ENCODE measurements at places on chromosomes 13 and 19.

GRCh38 chr13:113410472-113411201 lies 42.7 kb downstream of the ADPRHL1 start:
- DNase-seq: no peak

- no peak for DNase-seq
Observed at GRCh38 chr13:40600149-40600751, 66.2 kb downstream of the FOXO1 start.

- DNase-seq: no peak
Observed at GRCh38 chr19:6710273-6711077, 10.0 kb downstream of the C3 start.

GRCh38 chr19:19111136-19111835 lies 27.0 kb downstream of the TMEM161A start:
- DNase-seq: no peak

GRCh38 chr13:23160638-23161480 lies 19.9 kb upstream of the SGCG start:
- peak; percentile 69 for DNase-seq

DNA sequence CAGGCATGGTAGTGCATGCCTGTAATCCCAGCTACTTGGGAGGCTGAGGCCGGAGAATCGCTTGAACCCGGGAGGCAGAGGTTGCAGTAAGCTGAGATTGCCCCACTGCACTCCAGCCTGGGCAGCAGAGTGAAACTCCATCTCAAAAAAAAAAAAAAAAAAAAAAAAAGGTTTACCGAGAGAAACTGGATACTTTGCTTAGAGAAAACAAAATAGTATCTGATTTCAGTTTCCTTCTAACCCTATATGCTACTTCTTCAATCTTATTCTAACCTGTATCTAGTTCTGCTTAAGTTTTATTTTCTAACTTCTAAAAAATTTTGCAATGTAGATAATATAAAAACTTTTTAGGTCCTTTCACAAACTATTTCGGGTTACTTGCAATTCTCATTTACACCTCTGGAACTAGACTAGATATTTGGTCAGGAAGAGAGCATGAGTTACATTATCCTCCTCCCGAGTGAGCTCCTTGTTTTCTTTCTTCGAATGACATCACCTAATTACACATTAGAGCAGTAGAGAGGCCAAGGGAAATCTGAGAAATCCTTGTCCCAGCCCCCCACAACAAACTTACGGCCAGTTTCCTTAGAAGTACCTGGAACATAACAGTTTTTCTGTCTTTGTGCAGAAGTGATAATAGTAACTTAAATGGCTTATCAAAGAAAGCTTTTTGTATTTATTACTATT lies 128.9 kb downstream of the B3GLCT start:
- no peak for DNase-seq

- DNase-seq: no peak
Observed at GRCh38 chr13:114116734-114117133, 15.7 kb downstream of the RASA3 start.

DNA sequence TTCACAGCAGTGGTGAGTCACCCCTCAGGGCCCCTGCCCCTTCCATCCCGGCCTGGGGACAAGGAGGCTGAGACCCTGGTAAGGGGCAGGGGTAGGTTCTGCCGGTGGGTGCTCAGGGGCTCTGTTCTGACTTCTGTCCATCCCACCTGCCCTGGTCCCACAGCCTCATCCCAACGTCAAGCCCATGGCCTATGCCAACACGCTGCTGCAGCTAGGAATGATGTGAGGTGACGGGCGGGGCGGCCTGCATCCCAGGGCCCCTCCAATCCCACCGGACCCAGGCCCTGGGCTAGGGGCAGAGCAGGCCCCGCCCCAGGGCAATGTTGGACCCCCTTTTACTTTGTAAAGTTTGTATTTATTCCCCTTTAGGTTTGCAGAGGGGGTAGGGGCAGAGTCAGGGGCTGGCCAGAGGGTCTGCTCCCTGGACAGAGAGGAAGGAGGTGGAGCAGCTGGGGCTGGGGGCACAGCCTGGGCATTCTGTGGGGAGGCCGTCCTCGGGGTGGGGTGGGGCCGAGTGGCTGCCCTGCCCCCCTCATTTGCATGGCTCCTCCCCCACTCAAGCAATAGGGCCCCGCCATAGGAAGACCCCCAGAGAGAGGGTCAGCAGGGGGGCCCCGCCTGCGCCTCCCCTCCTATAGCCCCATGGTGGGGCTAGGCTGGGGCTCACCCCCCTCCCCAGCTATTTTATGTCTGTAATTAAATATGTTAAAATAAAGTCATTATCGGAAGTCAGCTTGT lies 23.1 kb downstream of the CCDC8 start:
- DNase-seq: no peak

GRCh38 chr19:6776999-6777398 lies 4.5 kb downstream of the VAV1 start:
- DNase-seq: no peak

DNA sequence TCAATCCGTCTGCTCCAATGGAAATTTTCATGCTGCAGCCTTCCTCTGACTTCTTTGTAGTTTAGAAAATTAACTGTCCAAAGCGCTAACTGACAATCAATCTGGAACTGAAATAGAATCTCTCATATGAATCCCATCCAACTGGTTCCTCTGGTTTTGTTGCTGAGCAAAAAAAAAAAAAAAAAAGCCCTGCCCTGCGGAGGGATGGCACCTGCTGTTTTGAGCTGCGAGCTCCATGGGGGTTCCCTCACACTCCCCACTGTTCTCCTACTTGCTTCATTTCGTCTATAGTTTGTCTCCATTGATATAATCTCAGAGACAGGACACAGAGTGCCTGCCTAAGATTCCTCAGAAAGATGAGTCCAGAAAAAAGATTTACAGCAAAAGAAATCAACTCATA lies 33.4 kb downstream of the FAAP24 start:
- DNase-seq: no peak

GRCh38 chr13:112525356-112525945 lies 62.5 kb downstream of the TUBGCP3 start:
- no peak for DNase-seq

DNA sequence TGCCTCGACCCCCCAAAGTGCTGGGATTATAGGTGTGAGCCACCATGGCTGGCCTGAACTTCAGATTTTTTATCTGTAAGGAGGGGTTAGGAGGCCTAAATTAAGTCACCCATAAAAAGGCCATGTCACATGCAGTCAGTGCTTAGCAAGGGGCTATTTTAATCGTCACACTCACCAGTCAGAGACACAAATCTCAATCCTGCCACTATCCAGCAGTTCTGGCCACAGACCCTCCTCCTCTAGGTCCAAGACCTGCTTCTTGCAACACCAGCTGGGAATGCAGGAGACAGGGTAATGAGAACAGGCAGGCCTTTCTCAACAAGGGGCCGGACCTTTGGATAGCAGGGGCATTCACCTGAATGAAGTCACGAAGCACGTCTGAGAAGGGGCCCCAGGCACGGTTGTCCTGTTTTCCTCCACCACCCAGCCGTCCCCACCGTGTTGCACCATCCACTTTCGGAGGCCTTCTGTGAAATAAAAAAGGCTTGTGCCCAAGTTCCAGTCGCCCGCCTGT lies 1.4 kb downstream of the FBXO27 start:
- DNase-seq: no peak

DNA sequence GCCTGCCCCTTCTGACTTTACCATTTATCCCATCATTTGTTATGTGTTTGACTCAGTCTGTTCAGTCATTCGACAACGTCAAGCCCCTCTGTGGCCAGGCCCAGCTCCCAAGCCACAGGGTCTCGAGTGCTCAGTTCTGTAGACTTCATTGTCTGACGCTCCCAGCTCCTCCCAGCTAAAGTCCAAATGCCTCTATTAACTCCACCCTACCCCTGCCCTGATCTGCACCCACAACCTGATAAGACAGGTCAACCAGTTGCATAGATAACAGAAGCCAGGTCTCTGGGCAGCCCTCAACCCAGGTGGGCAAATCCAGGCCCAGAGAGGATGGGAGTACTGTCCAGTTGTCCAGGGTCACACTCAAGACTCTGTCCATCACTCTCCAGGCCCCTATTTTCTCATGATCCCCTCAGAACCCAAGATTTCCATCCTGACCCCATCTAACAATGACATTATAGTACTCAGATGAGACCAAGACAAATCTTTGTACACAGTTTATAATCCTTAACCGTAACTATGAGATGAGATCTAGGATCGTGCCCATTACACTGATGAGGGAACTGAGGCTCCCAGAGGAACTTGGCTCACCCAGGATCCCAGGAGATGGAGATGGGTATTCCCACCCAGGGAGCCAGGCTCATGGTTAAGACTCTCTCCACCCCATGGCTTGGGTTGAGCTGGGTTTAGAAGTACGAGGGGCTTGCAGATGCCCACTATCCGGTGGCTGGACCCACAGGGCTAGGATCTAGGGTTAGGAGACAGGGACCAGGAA lies 1.1 kb downstream of the TM6SF2 start:
- DNase-seq: no peak

DNA sequence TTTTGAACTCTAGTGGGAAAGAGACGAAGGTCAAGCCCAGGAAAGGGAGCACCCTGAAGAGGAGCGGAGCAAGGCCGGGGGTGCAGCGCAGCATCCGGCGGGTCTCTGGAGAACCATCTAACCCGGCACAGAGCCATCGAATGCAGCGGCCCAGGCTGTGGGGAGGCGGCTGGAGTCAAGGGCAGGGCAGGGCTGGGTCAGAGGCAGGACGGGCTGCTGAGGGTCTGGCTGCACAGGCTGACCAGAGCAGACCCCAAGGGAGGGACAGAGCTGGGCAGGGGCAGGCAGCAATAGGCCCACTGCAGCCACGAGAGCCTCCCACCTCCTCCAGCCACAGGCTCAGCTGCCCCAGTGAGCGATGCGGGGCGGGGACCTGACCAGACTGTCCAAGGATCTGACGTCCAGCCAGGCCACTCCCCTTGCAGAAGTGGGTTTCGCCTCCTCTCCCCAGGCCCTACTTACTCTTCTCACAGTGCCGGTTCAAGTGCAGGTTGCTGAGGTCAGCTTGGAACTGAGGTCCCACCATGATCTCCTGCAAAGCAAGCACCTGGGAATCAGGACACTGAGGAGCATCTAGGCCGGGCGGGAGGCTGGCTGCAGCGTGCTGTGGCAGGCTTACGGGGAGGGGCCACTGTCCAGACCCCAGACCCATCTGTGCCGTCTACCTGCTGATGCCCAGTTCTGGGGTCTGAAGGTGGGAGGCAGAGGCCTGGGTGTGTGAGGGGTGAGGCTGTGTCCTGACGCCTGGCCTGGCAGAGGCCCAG lies 19.2 kb downstream of the MIER2 start:
- DNase-seq: no peak

DNA sequence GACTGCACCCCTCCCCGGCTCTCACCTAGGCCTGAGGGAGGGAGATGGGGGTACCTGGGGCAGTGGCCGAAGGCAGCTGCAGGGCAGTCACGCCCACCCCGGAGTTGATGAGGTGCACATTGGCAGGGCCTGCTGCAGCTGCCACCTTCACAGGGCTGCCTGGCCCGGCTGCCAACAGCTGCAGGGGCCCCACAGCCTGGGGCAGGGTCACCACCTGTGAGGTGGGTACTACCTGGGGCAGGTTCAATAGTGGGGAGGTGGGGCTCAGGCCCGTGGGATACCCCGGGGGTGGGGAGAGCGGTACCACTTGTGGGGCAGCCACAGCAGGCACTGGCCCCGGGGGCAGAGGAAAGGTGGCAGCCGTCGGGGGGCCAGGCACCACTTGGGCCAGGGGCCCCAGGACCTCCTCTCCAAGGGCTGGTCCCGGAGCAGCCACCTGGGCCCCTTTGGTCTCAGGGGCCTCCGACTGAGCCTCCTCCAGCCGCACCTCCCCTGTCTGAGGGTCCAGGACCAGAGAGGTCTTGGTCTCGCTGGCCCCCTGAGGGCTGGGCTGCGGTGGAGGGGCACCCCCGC lies 2.7 kb downstream of the SIX5 start:
- no peak for DNase-seq

GRCh38 chr19:56601375-56601774 lies 6.3 kb downstream of the ZNF71 start:
- no peak for DNase-seq

GRCh38 chr19:56687031-56687430 lies 15.5 kb upstream of the ZNF835 start:
- DNase-seq: no peak

- peak; percentile 20 for DNase-seq
Observed at GRCh38 chr19:15288146-15288963, 44.0 kb downstream of the BRD4 start.

DNA sequence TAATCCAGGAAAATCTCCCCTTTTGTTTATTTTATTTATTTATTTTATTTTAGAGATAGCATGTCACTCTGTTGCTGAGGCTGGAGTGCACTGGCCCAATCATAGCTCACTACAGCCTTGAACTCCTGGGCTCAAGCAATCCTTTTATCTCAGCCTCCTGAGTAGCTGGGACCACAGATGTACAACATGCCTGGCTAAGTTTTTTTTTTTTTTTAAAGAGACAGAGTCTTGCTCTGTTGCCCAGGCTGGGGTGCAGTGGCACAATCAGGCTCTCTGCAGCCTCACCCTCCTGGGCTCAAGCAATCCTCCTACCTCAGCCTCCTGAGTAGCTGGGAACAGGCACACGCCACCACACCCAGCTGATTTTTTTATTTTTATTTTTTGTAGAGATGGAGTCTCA lies 6.3 kb upstream of the PDCD2L start:
- DNase-seq: no peak

GRCh38 chr13:37640499-37640898 lies 41.9 kb upstream of the POSTN start:
- DNase-seq: peak; percentile 1

- DNase-seq: no peak
Observed at GRCh38 chr19:45765702-45766295, 3.3 kb downstream of the SIX5 start.

GRCh38 chr13:39370554-39370953 lies 232.4 kb downstream of the LHFPL6 start:
- DNase-seq: no peak

DNA sequence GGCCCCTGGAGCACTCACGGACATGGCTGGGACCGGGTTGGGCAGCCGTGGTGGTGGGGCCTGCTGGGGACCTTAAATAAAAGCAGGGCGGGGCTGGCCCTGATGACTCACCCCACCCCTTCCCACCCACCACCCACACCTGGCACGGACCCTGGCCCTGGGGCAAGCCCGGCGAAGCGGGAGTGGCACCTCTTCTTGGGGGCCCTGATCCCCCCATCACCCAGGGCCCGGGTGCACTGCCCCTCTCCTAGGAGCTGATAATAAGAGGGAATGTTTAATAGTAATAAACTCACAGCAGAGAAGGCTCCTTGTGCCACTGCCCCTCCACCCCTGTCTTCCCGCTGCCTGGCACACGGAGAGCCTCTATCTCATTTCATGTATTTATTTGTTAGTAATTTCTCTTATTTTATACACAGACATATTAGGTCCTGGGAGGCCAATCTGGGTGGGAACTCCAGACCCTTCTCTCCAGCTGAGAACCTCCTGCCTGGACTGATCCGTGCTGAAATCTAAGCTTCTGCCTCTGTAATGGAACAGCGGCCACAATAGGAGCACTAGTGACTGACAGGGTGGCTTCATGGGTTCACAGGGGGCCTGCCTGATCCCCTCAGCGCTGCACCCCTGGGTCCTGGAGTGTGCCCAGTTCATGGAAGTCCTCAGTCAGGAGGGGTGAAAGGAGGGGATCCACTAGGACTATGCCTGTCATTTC lies at the start of gene LGALS7:
LGALS7 (minus strand) TSS at position 49 of the 709 bp plus-strand sequence; CDS start at position 24, 25 bp downstream.
- DNase-seq: no peak

- DNase-seq: no peak
Observed at GRCh38 chr13:26021516-26021915, 30.3 kb downstream of the SHISA2 start.
